ENCODE measurements at places on chromosomes 1 and 21.

DNA sequence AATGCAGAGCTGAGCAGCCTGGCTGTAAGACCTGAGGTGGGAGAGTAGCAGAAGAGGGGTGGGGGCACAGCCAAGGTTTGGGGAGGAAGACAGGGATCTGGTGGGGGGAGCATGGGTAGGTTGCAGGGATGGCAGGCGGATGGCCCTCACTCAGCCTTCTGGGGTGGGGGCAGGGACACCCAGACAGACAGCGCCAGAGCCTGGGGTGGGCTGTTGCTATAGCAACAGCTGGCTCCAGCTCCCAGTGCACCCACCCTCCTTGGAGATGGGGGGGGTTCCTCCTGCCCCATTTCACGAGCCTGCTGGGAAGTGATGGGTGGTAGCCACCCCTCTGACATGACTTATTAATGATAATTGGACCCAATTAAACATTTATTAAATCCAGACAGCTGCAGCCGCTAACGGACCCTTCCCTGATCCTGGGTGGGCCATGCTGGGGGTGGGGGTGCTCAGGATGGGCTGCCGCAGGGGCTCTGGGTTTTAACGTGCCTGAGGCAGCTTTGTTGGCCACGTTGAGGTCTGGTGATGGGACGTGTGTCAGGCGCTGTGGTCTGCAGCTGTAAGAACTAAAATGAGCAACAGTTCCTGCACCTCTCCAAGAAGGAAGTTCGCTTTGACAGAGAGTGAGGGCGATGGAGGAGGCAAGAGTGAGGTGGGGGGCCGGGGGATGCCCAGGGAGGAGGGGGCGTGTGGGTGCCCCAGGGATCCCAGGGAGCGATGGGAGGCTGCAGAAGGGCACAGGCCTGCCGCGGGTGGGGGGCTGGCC, 19.4 kb downstream of the AGRN start:
- no peak for DNase-seq

GRCh38 chr1:1164701-1165451, 8.8 kb upstream of the TTLL10 start:
- DNase-seq, result peak; percentile 95

DNA sequence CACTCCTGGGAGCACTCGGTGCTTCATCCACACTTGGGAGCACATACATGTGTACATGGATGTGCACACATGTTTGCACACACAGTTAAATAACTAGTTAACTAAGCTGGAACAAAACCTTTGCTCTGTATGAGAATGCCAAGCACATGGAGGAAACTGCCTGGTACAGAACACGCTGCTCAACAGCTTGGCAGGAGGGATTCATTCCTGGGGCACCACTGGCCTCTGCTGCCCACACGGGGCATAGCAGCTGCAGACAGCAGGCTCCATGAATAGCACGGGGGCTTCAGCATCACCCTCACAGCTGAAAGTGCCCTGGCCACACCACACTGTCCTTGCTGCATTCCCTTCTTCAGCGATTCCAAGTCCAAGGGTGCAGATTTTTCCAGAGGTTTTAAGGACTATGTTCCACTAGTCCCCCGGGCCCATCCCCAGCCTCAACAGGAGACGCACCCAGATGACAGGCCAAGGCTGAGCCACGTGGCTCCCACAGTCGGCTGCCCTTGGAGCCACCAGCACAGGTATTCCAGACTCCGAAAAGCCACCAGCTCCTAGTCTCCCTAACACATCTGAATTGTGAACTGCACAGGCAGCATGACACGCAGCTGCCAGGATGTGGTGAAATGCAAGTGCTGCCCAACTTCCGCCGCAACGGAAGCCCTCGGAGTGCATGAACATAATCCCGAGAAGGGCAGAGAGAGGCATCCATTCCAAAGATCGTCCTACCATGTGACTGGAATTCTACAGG, 16.9 kb downstream of the NPHP4 start:
- peak; percentile 63 for DNase-seq

DNA sequence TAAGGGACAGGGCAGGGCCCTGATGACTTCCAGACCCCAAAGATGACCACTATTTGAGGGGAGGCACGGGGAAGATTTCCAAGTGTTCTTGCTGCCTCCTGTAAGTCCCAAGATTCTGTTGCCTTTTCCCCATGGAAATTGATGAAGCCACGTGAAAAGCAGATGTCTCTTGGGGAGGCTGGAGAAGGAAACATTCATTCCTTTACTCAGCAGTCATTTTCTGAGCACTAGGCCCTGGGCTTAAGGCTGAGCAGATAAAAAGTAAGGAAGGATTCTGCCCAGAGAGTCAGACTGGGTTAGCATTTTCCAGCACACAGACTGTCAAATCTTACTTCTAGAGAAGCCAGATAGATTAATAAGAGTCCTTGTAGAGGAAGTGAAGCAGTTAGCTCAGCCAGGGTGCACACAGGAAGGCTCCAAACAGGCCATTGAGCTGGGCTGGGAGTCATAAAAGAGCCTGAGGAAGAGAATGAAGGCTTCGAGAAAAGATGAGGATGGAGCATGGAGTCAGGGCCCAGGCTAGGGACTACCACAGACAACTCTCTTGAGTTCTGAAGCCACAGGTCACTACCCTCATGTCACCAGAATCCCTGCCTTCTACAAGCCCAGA, 10.1 kb downstream of the EXTL1 start:
- no peak for DNase-seq

GRCh38 chr1:203308923-203309331, 3.6 kb downstream of the BTG2 start:
- DNase-seq, result no peak

DNA sequence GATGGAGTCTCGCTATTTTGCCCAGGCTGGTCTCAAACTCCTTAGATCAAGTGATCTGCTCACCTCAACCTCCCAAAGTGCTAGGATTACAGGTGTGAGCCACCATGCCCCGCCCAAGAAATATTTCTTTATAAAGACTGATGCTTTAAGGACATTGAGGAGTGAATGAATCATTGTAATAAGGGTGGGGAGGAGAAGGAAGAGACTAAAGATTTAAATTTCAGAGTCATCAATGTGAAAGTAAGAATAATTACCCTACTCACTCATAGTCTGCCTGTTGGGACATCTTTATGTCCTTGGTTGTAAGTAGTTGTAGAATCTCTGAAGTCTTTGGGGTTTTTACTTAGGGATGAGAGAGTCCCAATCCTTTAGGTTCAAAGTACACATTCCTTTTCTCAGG, 7.3 kb downstream of the KDM1A start:
- DNase-seq, result peak; percentile 72

- peak; percentile 90 for DNase-seq
Observed at GRCh38 chr1:30816211-30817076, 58.9 kb upstream of the LAPTM5 start.

DNA sequence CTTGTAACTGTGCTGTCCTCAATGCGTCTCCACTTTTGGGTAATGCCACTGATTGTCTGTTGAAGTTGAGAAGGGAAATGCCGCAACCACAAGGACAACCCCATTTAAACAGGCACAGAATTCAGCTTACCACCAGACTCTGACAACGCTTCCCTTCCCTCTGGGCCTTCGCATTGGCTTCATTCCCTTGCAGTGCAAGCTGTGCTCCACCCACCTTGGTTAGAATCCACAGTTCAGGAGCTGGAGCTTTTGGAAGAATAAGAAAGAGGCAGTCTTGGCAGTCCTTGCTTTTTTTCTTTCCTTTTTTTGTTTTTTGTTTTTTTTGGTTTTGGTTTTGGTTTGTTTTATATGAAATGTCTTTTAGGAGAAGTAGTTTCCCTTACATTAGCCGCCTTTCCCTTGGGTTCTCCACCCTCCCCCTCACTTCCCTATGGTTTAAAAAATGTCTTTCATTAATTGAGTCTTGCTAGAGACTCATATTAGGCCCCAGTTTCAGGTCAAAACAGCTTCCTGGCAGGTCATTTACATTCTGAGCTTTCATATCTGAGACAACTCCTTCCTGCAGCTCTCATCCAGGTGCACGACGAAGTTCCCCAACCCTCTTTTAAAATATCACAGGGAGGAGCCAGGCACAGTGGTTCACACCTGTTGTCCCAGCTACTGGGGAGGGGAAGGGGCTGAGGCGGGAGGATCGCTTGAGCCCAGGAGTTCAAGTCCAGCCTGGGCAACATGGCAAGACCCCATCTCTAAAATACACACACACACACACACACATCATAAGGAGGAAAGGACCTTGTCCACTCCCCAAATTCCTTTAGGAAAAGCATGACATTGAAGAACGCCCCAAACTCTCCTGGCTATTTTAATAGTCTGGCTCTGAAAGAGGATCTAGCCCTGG, 20.7 kb upstream of the LAX1 start:
- DNase-seq, result peak; percentile 49

GRCh38 chr1:16374266-16374665, 7.2 kb downstream of the SZRD1 start:
- DNase-seq, result no peak

DNA sequence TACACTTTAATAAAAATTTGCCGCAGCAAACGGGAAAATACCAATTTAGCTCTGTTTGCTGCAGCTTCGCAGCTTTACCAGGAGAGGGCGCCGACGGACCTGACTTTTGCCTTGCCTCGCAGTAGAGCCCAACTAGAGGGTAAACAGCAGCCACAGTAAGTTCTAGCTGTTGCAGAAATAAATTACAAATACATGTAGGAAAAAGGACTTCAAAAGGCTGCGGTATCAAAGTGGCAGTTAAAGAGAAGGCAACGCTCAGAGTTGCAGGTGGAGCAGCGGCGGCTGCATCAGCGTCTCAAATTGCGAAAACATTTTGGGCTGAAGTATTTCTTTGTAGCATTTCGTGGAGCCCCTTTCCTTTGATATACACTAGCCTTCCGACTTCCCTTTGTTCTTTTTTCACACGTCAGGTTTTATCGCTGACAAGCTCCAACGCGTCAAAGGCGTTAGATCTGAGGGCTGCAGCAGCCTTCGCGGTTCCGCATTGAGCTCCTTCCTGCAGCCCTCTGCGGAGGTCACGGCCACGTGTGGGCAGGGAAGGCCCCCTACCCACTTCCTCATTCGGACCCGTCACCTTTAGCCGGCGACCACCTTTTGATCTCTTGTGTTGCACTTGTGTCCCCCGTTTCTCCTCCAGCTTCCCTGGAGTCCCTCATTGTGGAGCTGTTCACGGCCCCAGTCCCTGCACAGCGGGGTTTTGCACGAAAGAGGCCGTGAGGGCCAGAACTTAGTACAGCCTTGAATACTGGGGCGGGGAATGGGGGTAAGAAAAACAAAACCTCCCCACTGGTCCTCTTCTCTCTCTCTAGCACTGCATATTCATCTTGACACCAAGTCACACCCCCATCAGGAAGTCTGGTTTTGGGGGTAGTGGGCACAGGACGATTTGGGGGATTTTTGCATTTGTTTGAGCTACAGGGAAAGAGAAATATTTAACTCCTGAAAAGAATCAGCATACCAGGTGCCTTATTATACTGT, 72.8 kb downstream of the S1PR1 start:
- DNase-seq, result peak; percentile 62

DNA sequence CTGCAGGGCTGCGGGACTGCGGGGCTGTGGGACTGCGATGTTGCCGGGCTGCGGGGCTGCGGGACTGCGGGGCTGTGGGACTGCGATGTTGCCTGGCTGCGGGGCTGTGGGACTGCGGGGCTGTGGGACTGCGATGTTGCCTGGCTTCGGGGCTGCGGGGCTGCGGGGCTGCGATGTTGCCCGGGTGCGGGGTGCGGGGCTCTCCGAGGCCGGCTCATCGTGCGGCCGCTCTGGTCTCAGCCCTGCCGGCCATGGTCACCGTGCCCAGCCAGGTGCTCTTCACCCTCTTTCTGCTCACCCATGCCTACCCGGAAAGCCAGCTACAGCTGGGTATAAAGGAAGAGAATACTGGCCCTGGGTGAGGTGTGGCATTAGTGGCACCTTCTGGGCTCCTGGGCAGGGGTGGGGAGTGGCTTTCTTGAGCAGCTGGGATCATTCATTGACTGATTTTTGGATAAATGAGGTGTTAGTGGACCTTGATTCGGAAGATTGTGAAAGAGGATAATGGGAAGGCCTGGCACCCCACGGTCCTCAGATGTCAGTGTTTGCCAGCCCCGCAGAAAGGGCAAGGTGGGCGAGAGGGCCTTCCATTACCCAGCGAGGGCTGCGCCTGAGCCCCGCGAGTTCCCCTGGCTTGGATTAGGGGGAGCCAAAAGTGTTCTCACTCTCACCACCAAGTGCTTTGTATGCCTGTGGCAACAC, 36.3 kb downstream of the COQ8A start:
- DNase-seq, result no peak

GRCh38 chr1:206957639-206958038, 11.4 kb upstream of the PIGR start:
- no peak for DNase-seq

GRCh38 chr1:212754193-212754592, 37.4 kb downstream of the NSL1 start:
- DNase-seq, result no peak

- no peak for DNase-seq
Observed at GRCh38 chr21:45178070-45178608, 103.8 kb downstream of the ADARB1 start.

GRCh38 chr1:26391450-26391849, 18.9 kb upstream of the ZNF683 start:
- DNase-seq, result peak; percentile 68

GRCh38 chr1:206612129-206612876, at the start of gene EIF2D:
Gene EIF2D, minus strand, starts transcription at chr1:206612465. Its CDS starts 123 bp downstream, at chr1:206612342.
- DNase-seq, result peak; percentile 91

GRCh38 chr1:21324368-21325141, 34.3 kb upstream of the ECE1 start:
- peak; percentile 88 for DNase-seq

DNA sequence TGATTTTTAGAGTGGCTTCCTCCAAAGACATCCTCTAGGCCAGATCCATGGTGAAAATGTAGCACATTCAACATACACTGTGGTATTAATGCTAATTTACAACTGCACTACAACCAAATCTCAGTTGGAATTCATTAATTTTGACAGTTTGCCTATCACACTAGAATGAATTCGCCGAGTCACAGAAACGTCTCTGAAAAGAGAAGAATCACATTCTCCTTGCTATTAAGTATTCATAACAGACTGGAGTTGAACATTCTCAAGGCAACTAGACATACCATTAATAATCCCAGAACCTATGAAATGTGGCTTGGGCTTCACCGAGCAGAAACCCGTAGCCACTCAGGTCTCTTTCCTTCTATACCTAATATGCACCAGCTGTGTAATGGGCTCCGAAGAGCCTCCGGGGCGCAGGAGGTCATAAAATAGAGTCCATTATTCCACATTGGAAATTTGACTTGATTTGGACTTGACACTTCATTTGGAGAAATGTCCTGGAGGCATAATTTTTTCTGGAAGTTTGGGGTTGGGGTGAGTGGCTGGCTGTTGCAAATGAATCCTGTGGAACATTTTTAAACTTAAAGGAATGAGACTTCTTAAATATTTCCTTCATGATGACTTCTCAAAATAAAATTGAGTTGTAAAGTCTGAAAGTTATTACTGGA, 117.1 kb downstream of the DSCAM start:
- no peak for DNase-seq

DNA sequence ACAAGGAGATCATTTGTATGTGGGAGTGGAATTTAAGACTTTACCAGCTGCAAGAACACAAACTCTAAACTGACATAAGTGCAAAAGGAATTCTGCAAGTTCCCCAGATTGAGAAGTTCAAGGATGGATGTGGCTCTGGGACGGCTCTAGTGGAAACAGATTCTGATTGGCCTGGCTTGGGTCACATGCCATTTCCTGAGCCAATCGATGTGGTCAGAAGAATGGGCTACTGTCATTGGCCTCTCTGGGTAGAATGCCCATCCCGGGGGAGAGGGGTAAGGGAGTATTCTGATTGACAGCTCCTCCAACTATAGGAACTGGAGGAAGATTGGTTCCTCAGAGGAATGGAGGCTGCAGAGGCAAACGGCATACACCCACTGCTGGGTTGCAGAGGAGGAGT, 6.0 kb upstream of the IFNLR1 start:
- peak; percentile 30 for DNase-seq

All from epithelial cell of esophagus (primary cell).